A673 (cell line): ENCODE measurements at places on chromosomes 7 and 10.

DNA sequence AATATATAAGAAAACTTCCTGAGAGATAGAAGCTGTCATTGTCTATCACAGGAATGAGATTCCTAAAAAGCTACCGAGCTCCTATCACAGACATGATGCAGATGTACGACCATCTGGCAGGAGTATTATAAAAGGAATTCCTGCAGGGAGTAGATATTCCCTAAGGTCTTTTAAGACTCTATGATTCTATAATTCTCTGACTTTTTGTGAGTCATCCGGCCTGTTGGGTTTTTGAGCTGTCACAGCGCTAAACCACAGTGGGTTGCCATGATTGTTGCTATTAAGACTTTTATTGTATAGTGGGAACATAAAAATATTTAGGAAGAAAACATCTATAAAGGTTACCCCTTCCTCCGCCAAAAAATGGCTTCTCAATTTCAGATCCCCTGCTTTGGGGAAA, 223.4 kb downstream of the BMPER start:
- DNase-seq: peak; percentile 90

DNA sequence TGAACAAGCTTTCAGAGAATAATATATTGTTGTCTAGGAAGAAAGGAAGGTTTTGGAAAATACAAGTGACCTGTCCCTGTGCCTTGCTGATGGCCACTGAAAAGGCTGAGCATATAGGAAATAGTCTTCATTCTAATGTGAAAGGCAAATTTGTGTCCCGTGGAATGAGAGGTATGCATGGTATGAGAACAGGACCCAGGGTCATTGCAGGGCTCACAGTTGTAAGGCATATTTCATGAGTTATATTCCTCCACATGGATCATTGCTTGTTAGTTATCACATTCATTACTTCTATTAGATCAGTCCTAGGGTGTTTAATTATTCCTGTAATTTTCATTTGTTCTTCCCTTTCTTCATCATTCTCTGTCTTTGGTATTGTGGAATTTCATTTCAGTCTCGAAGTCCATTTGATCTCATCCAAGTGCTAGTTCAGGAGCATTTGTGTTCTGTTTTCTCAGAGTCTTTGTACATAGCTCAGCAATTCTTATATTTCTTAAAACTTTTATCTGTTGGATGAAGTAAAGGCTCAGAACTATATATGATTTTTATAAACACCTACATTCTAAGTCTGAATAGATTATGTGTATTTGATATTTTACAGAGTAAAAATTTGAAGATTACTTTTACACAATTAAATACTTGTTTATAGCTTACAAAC, 39.4 kb upstream of the ARHGAP21 start:
- no peak for DNase-seq

- DNase-seq: no peak
These were observed 161.8 kb downstream of the ETV1 start for GRCh38 chr7:13827716-13828115.

DNA sequence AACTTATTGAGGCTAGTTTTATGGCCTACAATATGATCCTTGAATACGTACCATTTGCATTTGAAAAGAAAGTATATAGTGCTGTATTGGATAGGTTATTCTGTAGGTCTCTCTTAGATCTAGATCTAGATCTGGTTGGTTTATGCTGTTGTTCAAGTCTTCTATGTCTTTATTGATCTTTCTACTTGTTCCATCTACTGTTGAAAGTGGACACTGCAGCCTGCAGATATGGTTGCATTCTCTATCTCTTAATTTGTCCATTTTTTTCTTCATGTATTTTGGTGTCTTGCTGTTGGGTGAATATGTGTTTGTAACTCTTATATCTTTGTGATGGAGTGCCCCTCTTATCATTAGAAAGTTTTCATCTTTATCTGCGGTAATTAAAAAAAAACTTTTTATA, 139.4 kb upstream of the PCDH15 start:
- DNase-seq: no peak

DNA sequence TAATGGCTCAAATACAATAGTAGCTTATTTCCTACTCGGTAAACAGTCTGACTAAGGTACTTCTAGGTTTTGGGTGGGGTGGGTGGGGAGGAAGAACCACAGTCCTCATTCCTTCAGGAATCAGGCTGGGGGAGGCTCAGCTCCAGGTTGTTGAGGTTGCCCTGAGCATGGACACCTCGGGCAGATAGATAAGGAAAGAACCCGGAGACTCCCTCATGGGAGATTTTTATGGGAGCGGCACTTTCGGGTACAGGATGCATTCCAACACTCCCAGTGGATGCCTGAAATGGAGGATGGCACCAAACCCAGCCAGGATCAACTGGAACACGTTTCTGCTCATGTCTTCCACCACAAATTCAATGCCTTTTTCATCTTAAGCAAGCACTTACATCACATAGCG, 5.5 kb upstream of the GSDME start:
- DNase-seq: no peak

- DNase-seq: no peak
These were observed 95.7 kb downstream of the CDK6 start for GRCh38 chr7:92740700-92741126.

- no peak for DNase-seq
These were observed 1247.1 kb downstream of the GATA3 start for GRCh38 chr10:9301554-9301953.

DNA sequence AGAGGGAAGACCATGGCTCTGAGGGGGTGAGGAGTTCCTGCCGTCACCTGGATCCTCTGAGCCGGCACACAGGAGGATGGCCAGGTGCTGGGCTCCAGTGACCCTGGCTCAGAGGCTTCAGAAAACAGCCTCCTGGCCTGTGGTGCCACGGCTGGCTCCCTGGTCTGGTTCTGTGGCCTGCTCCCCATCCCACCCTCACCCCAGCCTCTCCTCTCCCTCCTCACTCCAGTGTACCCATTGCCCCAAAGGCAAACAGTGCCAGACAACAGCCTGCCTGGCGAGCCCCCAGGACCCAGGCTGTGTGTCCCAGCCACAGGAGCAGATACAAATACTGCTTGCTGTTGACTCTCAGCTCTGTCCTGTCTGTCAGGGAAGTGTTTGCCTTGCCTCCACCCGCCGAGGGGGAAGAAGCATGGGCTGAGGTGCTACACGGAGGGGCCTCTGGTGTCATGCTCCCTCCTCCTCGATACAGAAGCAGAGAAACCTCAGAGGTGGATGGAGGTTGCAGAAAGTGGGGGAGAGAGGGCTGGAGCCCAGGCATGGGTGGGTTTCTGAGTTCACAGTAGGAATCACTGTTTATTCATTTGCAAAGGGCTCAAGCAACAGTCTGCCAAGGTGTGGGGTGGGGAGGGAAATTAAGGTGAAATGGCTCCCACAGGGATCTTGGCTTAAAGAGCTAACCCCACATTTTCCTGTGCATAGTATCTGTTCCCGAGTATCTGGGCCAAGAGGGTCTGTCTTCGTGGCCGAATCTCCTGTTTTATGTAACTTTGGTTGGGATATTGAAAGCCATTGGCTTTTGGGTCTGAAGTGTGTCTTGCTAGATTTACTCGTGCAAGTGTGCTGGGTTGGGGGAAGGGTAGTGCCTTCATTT, 5.5 kb downstream of the ADRA2A start:
- no peak for DNase-seq

DNA sequence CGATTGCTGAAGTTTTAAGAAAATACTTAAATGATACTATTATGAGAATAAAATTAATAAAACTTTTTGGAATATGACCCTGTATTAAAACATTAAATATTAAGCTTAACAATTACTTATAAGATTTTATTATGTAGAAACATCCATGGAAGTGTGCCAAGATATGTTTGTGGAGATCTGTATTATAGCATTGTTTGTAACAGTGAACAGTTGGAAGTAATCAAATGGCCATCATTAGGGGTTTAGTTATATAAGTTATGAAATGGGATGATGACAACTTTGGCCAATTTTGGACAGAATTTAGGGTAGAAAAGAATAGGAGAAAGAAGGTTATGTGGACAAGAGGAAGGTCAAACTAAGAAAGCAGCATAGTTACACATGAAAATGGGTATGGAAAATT, 88.0 kb downstream of the AKAP9 start:
- DNase-seq: no peak

DNA sequence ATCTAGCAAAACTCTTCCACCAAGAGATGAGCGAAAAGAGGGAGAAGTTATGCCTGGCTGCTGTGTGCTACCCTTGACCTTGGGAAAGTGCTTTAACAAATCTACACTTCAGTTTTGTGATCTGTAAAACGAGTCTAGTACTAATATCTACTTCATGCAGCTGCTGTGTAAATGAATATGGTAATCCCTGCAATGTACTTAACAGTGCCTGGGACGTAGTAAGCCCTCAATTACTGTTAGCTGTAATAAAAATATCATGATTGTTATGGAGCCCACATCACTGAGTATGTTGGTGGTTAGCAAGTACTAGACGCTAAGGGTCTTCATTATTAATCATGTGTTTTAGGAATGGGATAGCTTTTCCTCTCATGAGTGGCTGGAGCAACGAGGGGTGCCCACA, 80.5 kb downstream of the LYZL1 start:
- DNase-seq: no peak

- no peak for DNase-seq
These were observed 1.4 kb upstream of the COBL start for GRCh38 chr7:51318001-51318400.

- DNase-seq: peak; percentile 28
These were observed 584 bp upstream of the ZMIZ1 start for GRCh38 chr10:79068203-79068561.

DNA sequence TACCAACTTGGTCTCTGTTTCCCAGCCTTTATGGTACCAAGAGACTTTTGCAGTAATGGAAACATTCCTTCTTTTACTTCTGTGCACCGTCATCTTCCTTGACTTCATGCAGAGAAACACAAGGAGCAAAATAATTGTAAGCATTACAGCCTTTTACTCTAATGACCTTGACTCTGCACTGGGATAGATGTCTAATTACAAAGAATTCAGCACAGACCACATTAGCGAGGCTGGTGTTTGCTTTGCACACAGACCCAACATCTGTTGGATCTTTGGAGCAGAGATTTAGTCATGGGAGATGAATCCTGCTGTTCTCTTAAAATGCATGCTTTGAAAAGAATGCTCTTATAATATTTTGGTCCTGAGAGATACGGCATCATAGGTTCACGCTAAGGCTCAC, 261.6 kb downstream of the TWIST1 start:
- DNase-seq: no peak

DNA sequence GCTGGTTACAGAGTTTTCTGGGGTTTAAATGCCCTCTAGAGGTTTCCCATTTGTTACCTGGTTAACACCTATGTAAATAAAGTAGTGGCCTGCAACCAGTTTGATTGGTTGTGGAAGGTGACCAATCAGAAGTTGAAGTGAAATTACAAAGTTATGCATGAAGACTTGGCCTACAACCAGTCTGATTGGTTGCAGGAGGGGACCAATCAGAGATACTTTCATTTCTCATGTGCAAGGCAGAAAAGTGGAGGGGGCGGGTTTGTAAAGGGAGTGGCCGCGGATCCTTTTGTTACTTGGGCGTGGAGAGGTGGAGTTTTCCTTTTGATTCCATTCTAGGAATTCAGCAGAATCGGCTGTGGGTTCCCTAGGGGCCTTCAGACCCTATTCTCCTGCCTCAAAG, 80.8 kb downstream of the SEC23IP start:
- DNase-seq: peak; percentile 54

GRCh38 chr7:69232445-69233376, 365.6 kb upstream of the AUTS2 start:
- no peak for DNase-seq

GRCh38 chr7:81515009-81515408, 254.8 kb downstream of the HGF start:
- DNase-seq: no peak

DNA sequence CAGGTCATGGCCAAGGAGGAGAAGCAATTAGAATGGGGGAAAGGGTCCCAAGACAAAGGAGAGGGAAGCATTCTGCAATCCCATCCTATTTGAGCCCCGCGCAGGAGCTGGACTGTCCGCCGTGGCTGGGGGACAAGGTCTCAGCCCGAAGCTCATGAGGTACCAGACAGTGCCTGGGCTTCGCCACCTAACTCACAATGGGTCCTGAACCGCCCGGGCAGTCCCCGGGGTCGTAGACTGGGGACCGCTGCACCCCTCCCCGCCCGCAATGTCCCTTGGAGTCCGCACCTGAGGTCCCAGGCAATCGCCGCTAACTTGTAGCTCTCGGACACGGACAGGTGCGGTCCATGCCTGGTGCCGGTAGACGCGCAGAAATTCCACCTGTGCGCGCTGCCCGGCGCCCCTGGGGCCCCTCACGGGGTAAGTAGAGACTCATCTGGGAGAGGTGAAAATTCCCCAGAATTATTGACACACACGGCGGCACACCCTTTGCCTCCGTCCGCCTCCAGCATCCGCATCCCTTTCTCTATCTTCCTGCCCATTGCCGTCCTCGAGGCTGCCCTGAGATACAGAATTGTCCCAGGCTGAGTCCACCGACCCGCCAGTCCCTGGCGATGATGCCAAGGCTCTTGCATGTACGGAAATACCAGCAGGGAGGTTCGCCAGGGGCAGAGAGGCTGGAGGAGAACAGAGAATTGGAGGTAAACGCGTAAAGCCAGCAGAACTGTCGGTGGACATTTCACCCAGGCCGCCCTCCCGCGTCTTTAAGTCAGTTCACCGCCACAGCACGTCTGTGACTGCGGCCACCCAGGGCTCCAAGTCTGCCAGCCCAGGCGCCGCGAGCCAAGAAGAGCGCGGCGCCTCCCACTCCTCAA, 1.8 kb downstream of the CHRM2 start:
- DNase-seq: peak; percentile 26

GRCh38 chr10:48844616-48845015, 95.0 kb downstream of the LRRC18 start:
- DNase-seq: no peak

DNA sequence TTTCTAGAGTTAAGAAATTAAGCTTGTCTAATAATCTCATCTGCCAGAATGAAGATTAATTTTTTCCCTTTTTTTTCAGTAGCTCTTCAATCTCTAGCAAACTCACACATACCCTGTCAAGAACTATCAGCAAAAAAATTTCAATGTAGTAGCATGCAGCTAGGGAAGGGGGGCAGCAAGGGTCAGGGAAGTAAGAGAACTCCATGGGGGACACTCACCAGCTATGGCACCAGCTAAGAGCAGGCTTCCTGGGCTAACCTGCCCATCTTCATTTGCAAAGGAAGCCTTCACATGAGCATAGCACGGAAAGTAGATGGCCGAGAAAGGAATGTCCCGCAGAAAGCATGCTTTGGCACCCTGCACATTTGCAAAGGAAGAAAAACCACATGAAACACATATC, 190.4 kb downstream of the SLC25A13 start:
- DNase-seq: peak; percentile 10

DNA sequence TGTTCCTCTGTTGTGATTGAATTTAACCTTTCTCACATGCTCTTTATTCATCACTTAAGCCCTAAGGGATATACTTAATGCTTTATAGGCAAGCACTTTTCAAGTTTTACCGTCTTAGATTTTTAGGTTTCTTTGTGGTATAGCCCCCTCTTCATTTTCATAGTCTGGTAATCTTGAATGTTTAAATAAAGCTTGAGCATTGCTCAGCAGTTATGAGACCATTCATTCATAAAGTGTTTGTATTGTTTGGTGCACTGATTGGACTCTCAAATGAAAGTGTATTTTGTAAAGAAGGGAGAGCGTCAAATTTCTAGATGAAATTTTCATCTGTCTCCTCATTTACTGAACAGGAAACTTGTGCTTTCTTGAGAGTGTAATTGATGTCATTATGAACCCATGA, 25.2 kb downstream of the TASOR2 start:
- DNase-seq: peak; percentile 14

- DNase-seq: no peak
These were observed 396.7 kb downstream of the AUTS2 start for GRCh38 chr7:69994886-69995542.

GRCh38 chr7:38280707-38281106, 7.3 kb upstream of the TARP start:
- DNase-seq: no peak

GRCh38 chr7:111931016-111931517, 275.1 kb downstream of the DOCK4 start:
- DNase-seq: no peak
